ENCODE measurements at places on chromosomes 5 and 9.

DNA sequence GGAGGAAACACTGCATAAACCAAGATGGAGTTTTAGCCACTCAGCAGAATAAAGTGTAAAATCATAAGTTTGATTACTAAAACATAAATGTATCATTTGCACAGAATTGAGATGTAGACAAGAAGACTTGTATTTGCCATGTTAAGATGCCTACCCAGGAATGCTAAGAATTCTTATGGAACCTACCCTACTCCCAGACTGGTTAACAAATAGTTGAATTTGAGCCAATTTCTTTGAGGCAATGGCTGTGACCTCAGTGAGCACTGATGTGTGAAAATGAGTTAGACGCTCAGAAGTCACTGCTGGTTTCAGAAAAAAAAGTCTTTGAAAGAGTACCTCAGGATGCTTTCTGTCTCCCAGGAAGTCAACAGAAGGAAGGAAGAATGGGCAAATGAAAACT, 95.6 kb downstream of the ESM1 start:
- no peak for DNase-seq

GRCh38 chr5:172988276-172988675, 4.7 kb downstream of the ATP6V0E1 start:
- no peak for DNase-seq

GRCh38 chr9:106072421-106072820, 378.1 kb downstream of the TMEM38B start:
- no peak for DNase-seq

- no peak for DNase-seq
Measured at GRCh38 chr9:36399980-36400331, at the start of gene RNF38. Gene RNF38 (minus strand): TSS chr9:36400269. CDS start chr9:36400108, 161 bp downstream.

GRCh38 chr5:64883912-64884311, 115.2 kb downstream of the CWC27 start:
- DNase-seq, result no peak

DNA sequence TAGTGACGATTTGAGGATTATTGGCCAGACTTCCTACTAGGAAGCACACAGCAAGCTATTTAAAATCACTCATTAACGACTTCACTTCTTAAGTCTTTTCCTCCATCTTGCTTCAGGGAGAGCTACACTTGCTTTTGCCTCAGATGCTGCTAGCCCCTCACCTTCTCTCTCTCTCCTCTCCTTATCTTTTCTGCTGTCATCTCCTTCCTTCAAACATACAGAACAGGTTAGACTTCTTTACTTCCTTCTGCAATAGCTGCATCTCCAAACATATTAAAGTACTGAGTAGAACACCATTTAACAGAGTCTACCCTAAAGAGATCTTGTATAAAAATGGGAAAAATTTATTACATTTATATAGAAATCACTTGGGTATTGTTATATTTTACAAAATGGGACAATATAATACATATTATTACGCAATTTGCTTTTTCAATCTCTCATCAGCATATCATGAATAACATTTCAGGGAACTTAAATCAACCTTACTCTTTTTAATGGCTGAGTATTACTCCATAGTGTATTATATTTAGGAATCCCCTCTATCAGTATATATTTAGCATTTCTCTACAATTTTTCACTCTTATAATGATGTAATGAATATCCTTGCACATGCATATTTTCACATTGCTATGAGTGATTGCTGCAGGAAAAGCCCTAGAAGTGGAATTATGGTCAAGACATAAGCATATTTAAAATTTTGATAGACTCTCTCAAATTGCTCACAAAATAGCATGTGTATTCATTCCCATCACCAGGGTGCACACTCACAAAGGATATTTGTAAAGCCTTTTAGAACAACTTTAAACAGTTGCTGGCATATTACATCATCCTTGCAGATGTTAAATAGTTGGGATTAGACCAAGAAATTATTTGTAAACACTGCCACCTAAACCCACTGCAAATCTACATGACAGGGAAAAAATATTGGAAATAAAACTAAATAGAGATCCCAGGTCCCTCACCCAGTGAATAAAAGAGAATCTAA, 164.5 kb upstream of the NFIB start:
- no peak for DNase-seq

GRCh38 chr5:143606043-143606752, 202.7 kb upstream of the NR3C1 start:
- DNase-seq, result no peak

DNA sequence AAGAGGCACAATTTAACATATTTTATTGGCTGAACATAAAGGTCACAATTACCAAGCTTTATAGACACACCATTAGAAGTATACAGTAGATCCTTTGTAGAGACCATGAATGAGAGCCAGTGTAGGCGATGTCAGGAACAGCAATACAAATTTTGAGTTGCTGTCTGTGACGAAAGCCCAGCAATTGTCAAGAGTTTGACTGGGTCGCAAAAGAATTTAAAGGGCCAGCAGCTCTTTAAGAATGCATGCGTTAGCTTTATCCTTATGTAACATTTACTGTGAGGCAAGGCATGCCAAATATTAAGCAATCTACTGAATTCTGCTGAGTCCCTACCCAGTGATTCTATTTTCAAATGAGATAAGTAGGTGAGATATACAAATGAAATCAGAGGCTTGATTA, 236.9 kb downstream of the ARRDC3 start:
- DNase-seq, result no peak

DNA sequence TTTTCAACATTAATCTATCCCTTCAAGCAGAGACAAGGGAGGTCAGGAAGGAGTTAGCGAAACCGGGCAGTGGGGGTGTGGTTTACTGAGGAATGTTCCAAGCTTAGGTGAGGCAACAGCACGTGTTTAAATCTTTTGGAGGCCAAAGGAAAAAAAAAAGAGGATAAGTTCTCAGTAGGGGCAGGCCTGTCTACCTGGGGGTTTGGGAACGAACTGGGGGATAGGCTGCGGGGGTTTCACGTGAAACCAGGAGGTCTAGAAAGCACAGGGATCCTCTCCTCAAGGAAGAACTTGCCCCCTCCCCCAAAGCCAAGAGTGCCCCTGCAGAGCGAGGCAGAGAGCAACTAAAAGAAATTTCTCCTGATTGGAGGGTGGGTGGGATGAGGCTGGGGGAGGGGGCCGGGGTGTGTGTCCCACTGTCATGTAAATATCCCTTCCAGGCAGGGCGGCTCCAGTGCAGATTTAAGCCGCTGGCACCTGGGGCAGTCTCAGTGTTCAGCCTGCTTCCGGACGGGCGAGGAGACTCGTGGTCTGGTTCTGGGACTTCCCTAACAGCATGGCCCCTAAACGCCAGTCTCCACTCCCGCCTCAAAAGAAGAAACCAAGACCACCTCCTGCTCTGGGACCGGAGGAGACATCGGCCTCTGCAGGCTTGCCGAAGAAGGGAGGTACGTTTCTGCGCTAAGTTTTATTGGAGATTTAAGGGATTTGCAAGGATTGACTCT, 5.5 kb upstream of the SET start:
- DNase-seq, result no peak

- DNase-seq, result no peak
Measured at GRCh38 chr5:40991168-40991980, 79.8 kb downstream of the MROH2B start.

GRCh38 chr5:141516672-141517025, 27.8 kb downstream of the PCDHGC5 start:
- no peak for DNase-seq

GRCh38 chr5:75320371-75320770, 16.6 kb upstream of the HMGCR start:
- DNase-seq, result no peak

DNA sequence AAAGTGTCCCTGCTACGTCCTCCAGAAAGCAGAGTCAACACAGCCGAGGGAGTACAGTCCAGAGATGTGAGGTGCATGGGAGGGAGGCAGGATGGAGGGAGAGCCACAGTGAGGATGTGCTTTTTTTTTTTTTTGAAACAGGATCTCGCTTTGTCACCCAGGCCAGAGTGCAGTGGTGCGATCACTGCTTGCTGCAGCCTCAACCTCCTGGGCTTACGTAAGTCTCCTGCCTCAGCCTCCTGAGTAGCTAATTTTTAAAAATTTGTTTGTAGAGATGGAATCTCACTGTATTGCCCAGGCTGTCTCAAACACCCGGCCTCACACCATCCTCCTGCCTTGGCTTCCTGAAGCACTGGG, 33.2 kb upstream of the ALDH1B1 start:
- no peak for DNase-seq

DNA sequence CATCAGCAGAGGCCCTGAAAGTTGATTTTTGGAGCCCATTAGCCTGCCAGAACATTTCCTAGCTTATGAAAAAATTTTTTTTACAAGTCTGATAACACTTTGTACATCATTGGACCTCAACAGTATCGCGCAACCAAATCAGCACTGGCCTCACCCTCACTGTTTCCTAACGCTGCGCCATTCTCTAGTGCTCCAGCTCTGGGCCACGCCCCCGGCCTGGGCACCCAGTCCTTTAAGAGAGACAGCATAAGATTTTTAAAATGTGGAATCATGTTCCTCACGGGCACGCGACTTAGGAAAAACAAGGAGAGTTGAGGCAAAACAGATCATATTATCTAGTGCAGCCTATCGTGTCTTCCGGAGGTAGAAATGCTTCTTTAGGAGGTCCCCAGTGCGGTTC, 114.5 kb downstream of the BOD1 start:
- no peak for DNase-seq
